ENCODE measurements at places on chromosomes 2 and 18.

DNA sequence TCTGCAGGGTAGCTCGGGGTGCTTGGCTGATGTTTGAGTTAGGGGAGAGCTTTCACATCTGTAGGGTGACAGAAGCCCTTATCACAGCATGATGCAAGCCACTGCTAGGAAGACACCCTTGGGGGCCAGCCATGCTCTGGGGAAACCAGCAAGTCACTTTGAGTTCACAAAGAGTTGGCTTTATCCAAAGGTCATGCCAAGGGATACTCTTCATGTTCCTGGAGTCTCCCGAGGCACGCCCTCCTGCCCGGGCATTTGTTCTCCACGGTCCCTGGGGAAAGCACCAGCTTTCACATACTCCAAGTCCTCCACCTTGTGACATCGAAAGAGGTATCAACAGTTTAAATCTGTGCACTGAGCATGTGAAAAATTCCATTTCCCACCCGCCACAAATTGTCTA lies 227.7 kb downstream of the VAPA start:
- no peak for DNase-seq

DNA sequence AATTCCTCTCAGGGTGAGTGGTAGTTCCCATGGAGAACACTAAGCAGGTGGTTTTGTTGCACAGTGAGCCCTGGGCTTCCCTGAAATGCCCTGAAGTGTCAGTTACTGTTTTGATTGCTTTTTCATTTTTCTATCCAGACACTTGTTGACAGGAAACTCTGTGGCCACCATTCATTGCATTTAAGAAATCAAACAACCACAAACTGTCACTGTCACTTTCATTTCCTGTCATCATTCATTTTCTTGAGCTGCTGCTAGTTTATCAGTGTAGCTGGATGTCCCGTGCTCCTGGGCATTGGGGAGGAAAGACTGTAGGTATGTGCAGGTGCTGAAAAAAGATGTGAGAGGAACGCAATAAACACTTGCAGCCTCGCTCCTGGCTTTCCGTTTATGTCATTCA lies 891.6 kb upstream of the ZEB2 start:
- DNase-seq: no peak

DNA sequence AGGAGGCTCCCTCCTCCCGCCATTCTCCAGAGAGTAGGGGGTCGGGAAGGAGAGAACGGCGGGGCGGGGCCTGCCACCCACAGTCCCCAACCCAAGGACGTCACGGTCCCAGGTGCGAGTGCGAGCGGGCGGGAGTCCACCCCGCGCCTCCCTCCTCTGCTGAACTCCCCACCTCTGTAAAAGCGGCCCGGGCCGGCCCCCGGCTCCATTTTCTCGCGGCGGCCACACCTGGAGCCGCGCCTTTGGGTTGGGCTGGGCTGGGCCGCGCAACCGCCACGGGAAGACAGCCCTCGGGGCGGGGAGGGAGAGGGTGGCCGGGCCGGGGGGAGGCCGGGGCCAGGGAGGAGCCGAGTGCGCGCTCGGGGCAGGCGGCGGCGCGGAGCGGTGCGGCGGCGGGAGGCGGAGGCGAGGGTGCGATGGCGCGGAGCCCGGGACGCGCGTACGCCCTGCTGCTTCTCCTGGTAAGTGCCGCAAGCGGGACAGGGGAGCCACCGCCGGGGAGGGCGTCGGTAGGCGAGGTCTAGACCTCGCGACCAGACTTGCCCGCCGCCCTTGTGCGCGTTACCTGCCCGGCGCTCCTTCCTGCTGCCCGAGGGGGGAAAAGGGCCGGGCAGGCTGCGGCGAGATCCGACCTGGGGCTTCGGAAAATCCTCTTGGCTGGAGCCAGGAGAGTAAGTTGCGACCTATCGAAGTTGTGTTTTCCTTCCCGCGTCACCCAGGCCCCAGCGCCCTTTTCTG lies at the start of gene DSG2:
TSS of gene DSG2 (plus strand) at position 342 of the 738 bp plus-strand sequence. CDS start at position 417, 75 bp downstream.
- DNase-seq: peak; percentile 51

DNA sequence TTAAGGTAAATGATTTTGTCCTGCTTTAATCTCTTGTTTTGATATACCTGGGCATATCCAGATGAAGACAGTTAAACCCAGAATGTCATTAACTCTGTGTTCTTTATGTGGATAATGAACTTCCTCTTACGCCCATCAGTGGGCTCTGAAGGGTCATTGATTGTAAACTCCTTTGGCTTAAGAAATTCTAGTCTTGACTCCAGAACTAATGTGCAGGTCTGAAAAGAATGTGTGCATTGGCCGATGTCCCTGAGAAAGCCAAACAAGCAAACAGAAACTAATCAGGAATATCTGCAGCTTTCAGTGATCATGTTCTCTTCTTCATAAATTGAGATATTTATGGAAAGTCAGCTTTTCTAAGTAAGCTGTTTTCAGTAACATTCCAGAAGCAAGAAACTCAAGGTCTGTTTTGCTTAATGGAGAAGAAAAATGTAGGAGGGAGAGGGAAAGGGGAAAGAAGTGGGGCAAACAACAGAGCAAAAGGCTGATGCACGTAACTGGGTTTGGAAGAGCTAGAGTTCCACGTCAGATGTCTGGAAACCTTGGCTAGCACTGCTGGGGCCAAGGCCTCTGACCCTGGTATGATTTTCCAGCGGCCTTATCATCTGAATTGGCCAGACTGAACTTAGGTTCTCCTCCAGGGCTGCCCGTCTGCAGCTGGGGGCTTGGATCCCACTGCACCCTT lies 61.3 kb upstream of the FHL2 start:
- DNase-seq: no peak

GRCh38 chr18:68181956-68182355 lies 533.0 kb downstream of the TMX3 start:
- no peak for DNase-seq

DNA sequence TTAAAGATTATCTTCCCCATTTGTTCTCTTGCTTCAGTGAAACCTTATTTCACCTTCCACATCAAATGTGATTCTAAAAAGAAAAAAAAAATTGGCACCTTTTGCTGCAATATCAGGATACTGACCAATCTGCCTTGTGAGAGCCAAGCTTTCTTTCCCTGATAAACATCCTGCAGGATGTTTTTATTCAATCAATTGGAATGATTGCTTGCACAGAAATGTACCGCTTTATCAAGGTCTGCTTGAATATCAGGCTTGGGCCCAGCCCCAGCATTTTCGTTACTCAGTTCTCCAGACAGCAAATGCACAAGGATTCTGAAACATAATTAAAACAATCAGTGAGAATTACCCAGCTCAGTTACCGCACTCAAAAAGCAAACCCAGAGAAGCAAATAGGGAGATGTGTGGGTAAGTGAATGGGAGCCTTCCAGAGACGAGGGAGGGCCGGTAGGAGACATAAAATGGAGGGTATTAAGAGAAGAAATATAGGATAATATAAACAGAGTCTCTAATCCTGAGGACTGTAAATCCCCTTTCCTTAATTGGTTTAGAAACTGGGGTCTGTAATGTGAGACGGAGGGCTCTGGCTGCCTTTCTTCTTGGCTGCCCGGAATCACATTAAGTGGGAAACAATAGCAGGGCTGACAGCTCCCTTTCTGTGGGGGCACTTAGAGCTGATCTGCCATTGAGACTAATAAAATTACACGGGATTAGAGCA lies 291.8 kb downstream of the ICOS start:
- no peak for DNase-seq

- DNase-seq: peak; percentile 40
Measured at GRCh38 chr2:1854729-1855547, 110.6 kb upstream of the PXDN start.

GRCh38 chr2:219142329-219142728 lies 18.3 kb downstream of the NHEJ1 start:
- DNase-seq: no peak

DNA sequence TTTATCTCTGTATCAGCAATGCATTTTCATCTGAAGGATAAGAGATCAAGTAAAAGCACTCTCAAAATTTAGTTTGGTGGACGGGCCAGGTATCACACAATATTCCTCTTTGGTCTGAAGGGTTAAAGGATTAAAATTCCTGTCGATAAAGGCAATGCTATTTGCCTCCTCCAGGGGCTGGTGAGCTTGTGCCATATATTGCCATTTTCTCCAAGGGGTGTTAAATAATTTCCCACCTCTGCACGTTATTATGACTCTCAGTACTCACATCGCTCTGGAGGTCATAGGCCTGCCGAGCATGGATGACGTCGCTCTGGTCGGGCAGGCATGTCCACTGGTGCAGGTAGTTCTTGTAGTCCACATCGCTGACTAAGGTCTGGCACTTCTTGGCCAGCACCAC lies 94.2 kb downstream of the NEB start:
- no peak for DNase-seq

DNA sequence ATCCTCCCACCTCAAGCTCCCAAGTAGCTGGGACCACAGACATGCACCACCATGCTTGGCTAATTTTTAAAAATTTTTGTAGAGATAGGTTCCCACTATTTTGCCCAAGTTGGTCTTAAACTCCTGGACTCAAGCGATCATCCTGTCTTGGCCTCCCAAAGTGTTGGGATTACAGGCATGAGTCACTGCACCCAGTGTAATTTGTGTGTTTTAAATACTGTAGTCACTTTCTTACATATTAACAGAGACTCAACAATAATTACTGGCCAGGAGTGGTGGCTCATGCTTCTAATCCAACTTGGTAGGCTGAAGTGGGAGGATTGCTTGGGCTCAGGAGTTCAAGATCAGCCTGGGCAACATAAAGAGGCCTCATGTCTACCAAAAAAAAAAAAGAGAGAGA lies 293.0 kb downstream of the RDH14 start:
- no peak for DNase-seq

GRCh38 chr2:104408266-104408665 lies 445.6 kb upstream of the POU3F3 start:
- DNase-seq: no peak

DNA sequence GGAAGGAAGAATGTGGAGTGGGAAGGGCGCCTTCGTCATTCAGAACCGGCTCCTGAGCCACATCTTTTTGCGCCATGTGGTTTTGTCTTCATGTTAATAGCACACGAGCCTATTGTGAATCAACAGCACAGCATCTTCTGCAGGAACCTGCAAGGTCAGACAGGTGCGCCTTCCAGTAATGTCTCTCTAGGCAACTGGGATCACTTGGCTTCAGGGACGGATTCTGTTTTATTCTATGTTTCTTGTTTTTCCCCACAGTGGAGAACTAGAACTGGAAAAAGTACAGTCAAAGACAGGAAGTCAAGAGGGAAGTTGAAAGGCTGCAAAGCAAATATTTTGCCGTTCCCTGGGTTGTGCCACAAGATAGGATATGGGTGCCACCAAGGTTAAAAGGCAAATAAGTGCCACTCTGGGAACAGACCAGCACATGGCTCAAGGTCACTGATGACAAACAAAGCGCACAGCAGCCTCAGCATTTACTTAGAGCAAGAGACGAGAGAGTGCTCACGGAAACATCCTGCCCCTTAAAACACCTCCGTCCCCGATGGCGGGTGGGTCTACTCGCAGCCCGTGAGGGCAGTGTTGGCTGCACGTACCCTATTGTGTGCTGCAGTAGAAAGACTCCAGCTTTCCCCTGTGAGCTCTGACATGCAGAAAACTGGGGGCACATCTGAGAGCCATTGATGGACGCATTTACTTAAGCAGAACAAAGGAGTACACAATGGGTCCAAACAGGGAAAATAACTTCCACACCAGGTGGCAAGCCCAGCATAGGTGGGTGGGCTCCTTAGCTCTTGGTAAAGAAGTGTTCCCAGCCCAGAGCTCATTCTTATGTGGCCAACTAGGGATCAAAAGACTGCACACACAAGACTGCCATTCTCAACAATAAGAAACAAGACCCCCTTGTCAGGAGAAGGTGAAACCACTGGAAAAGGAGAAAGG lies 107.2 kb upstream of the PARD3B start:
- no peak for DNase-seq

- peak; percentile 36 for DNase-seq
Measured at GRCh38 chr2:190408538-190409271, 550 bp downstream of the MFSD6 start.

Measured in hindlimb muscle (tissue), 1 donor.